IPS DF 6.9 (cell line): ENCODE measurements at places on chromosomes 4 and X.

DNA sequence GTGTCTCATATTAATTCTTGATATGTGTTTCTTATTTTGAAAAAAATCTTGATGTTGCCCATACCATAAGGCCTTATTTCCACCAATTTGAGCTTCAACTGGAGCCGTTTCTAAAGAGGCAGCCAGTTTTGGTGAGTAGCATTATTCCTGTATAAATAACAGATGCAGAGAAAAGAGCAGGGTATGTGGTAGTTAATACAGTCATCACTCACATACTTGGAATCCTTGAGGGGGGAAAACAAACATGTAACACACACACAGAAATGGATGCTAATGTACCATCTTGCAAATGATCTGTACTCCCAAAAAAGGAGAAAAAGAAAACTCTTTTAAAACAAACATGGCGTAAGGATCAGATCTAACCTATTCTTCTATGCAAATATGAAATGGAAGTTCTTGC, 389.7 kb downstream of the GPM6A start:
- DNase-seq = no peak

GRCh38 chr4:80492761-80493160, 157.2 kb downstream of the CFAP299 start:
- no peak for DNase-seq

- DNase-seq = no peak
Measured at GRCh38 chr4:150072471-150072870, 5.8 kb upstream of the DCLK2 start.

DNA sequence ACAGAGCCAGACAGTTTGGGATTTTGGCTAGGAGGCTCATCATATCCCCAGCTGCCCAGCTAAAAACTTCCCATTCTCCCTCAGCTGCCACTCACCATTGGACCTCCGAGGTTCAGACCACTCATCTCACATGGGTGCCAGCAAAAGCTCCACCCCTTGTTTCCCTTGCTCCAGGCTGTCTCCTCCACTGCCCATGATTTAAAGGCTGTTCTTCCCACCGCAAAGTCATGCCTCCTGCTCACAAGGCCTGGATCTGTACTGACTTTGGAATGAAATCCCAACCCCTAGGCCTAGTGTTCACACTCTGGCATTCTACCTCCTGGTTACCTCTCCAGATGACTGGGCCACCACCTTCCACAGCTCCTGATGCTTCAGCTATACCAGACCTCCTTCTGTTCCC, 142.2 kb upstream of the EOLA2 start:
- DNase-seq = no peak

- DNase-seq = peak; percentile 31
Measured at GRCh38 chr4:164731827-164732474, 22.0 kb upstream of the SMIM31 start.
